ENCODE measurements at places on chromosomes 1 and 21.

DNA sequence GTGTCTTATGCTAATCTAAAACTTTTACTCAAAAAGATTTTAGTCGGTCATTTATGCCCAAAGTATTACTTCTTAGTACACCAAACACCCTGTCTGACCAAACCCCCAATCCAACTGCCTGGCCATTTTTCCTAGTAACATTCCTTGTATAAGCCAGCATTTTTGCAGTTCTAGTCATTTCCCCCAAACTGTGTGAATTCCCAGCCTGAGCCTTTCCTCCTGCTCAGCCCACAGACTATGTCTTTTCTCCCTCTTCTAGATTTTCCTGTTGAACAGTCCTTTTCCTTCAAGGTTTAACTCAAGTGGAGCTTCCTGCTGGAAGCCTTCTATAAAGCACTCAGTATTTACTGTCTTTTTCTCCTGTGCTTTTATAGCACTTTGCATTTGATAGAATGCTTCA, 843.8 kb downstream of the USP25 start:
- no peak for DNase-seq

- no peak for DNase-seq
These were observed 94.5 kb downstream of the EPHB2 start for GRCh38 chr1:22804969-22805671.

DNA sequence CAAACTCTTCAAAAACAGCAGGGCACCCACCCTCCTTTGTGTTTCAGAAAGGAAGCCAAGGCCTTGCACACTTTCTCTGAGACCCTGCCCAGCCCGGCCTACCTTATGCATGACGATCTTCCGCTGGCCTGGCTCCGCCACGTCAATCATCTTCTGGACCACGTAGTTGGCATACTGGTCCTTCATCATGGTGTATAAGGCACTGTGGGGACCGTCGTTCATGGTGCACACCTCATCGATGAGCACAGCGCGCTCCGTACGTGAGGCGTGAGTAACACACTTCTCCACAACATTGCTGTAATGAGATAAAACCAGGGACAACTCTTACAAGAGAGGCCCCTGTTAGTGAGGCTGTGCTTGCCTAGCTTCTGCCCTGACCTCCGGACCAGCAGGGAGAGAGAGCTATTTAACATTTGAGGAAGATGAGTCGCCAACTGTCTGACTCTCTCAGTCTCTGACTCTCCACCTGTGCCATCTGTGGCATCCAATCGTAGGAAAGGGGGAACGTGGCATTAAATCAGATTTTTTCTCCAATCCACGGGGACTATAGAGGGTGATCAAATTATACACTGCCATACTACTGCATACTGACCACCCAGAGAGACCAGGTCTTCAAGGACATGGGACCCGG, 28.1 kb upstream of the SDC3 start:
- no peak for DNase-seq

- DNase-seq: no peak
These were observed 13.5 kb downstream of the HIVEP3 start for GRCh38 chr1:41905093-41905675.

GRCh38 chr21:41425954-41426675, at the start of gene MX1:
TSS of gene MX1 (plus strand) at chr21:41426239. CDS start at chr21:41432071, 5,832 bp downstream.
- DNase-seq: peak; percentile 71

Data from NCI-H2029 (cell line).